ENCODE measurements at places on chromosomes 2 and 18.

DNA sequence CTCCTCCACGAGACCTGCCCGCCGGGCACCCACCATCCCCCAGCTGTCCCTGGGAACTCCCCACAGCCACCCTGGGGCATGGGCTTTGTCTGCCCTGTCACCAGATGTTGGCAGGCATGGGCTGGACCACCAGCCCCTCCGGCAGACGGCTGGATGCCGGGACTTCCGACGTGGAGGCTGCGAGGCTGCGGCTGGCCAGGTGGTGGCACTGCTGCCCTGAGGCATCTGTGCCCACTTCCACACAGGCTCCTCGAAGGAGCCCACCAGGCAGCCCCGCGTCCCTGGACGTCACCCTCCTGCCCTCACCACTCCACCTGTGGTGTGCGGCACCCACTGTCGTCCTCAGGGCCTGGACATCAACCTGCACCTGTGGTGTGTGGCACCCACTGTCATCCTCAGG, 319.9 kb upstream of the SALL3 start:
- DNase-seq = no peak

- DNase-seq = no peak
These were observed 247.5 kb downstream of the KCNJ3 start for GRCh38 chr2:154945984-154946383.

DNA sequence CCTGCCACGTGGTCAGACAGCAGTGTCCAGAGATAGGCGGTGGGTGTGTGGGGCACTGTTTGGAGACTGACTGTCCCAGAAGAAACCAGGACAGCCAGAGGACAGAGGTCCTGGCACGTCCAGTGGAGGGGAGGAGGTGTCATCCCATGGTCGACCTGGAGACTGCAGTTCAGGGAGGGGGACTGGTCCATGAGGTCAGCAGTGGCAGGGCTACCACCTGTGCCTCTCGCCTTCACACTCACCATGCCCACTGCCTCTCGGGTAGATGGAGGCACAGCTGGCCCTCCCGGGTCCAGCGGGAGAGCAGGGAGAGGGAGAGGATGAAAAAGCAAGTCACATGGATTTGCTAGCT, 53.9 kb downstream of the INHBB start:
- DNase-seq = no peak

DNA sequence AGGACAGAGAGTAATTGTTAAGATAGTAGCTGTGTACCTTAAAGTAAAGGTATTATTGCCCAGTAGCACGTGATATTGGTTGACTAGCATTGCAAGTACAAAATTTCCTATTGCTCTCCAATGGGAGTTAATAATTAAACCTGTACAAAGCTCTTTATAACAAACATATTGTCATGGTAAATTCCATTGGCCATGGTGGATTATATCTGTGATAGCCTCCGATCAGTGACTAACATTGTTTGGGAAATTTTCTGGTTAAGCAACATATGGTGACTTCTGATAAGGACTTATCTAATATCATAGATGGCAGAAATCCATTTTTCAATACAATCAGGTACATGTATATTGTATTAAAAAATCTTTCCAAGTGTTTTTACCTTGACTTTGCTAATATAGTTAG, 360.8 kb downstream of the DCC start:
- no peak for DNase-seq

Data from fibroblast of gingiva (primary cell).